ENCODE measurements at places on chromosomes 12 and 14.

DNA sequence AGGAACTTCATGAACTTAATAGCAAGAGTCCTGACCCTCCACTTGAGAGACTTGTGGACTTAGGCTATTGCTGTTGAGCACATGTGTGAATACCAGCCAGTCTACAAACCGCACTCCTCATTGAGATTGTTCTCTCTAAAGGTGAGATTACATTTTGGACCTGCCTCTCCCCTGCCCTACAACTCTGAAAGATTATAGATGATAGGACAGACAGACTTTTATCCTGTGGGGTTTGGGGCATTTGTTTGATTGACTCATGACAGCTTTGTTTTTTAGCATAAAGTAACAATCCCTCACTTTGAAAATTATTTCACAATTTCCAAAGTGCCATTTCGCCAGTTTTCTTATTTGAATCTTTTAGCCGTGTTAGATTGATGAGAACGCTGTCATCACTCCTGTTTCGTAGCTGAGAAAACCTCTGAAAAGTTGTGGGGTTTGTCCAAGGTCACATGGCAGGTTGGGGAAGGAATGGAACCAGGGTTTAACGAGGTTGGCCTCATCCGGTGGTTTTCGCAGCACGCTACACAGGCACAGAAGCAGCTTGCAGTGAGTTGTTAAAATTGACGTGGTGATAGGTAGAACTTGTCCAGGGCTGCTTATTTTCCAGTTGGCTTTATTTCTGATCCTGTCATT, 836 bp downstream of the EVL start:
- DNase-seq: peak; percentile 71

GRCh38 chr12:68403296-68403695, 71.1 kb upstream of the MDM1 start:
- no peak for DNase-seq

DNA sequence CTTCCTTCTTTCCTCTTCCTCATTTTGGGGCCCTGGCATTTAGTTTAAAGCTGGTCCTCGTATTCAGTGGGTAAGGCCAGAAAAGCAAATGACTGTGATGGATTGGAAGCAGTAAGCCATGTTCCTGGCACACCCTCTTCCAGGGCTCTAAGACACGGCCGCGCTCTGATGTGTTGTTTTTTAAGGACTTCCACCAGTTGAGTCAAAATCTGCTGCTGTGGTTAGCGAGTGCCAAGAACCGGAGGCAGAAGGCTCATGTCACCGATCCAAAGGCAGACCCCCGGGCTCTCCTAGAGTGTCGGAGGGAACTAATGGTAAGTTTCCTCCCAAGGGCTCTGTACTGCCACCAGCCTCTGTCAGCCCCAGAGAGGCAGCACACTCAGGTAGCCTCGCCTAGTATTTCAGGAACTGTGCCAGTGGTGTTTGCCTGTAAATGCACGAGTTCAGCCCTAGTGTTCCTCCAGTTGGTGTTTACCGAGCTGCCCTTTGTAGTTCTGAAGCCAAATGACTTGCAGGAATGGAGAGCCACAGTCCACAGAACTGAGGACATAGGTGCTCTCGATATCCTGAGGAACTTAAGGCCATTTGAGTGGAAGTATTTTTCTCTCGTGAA, 72.7 kb downstream of the ESR2 start:
- DNase-seq: no peak

- DNase-seq: no peak
Observed at GRCh38 chr12:63985456-63985855, 141.0 kb downstream of the SRGAP1 start.

GRCh38 chr12:113041560-113041959, 15.0 kb upstream of the DTX1 start:
- no peak for DNase-seq

DNA sequence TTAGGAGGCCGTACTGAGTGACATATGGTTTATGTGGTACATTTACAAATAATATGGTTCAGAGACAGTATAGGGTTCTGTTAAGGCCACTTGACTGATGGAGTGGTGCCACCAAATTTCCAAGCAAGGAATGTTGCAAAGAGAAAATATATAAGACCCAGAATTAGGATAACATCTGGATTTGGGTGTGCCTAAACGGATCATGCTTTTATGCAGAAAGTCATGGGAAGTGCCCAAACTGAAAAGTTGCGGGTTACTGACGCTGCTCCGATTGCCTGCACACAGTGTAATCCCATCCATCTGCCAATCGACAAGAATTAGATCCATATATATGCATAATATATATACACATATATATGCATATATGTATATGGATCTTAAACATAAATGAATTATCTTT, 138.4 kb upstream of the DCN start:
- DNase-seq: no peak

DNA sequence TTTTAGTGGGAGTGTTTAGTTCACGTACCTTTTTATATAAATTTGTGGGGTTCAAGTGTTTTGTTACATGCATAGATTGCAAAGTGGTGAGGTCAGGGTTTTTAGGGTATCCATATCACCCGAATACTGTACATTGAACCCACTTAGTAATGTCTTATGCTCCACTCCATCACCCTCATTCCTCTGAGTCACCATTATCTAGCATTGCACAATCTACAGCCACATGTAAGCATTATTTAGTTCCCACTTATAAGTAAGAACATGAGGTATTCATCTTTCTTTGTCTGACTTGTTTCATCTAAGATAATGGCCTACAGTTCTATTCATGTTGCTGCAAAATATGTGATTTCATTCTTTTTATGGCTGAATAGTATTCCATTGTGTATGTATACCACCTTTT, 583.7 kb upstream of the LRFN5 start:
- DNase-seq: no peak

DNA sequence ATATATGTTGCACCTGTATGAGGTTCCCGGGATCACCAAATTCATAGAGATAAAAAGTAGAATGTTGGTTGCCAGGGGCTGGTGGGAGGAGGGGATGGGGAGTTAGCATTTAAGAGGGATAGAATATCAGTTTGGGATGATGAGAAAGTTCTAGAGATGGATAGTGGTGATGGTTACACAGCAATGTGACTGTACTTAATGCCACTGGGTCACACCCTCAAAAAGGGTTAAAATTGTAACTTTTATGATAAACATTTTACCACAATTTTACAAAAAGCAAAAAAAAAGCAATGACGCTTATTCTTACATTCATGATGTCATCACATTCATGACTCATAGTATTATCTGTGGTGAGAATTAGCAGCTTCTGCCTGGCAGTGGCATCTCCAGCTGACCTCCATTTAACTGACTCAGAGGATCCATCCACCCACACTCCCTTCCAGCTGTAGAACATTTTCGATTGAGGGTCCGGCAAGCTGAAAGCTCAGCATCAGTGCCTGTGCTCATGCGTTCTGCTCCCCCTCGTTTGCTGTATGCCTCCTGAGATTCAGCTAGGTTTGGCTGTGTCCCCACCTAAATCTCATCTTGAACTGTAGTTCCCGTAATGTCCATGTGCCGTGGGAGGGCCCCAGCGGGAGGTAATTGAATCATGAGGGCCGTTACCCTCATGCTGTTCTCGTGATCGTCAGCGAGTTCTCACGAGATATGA, 64.8 kb upstream of the TMEM260 start:
- no peak for DNase-seq

DNA sequence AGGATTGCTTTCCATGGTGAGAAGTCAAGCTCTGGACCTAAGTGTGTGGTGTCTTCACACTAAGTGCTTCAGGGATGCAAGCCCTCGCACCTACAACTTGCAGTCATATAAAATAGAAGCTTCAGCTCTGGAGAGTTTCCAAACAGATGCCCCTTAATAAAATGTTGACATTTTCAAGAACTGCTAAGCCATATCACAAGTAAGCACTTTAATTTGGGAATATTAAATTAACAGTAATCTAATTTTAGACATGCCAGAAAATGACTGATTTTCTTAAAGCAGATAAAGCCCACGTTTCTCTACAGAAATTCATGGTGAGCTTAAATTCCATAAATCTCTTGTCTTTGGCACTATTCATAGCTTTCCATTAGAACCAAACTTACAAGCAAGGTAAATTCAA, 600.1 kb upstream of the FLRT2 start:
- no peak for DNase-seq

- no peak for DNase-seq
Observed at GRCh38 chr12:6745741-6746525, 7.0 kb downstream of the MLF2 start.

DNA sequence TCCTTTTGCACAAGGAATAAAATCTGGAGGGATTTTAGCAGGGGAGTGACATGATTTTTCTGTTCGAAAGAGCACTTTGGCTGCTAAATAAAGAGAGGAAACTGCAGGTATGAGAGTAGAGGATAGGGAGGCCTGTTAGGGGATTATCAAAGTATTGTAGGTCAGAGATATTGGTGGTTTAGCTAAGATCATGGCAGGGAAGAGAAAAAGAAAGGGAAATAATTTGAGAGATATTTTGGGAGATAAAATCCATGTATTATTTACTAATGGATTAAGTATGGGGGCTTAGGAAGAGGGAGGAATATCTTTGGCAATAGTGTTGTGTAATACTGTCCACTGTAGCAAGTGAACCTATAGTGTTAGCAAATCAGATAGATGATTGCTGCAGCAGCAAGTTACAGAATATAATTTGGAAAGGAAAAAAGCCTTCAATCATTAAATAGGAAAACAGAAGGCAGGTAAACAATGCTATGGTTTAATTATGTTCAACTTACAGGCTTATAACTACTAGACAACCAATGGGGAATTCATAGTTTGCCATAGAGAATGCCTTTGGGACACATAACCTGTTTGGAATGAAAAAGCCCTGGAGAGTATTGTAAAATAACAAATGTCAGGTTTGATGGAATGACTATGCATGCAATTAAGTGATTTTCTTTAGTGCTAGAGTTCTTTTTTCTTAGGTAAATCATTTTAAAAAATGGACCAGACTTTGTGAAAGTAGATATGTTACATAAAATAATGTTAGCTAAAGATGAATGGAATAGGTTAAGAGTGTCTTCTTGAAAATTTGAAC, 50.5 kb downstream of the ADIPOR2 start:
- DNase-seq: no peak

GRCh38 chr14:105053421-105053820, 11.8 kb downstream of the GPR132 start:
- no peak for DNase-seq

DNA sequence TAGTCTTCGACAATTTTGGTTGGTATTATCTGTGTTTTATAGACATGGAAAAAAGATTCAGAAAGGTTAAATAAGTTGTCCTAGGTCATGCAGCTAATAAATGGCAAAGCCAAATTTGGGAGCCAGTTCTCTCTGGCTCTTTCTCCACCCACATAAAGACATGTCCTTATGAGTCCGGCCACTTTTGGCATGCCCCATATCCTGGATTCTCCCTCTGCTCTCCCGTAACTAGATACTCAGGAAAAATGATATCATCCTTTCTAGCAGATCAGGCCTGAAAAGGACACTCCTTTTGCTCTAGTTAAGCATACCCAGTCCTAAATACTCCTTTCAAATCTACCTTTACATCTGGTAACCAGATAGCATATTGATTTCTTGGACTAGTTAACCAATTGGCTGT, 64.4 kb downstream of the TTLL5 start:
- no peak for DNase-seq

DNA sequence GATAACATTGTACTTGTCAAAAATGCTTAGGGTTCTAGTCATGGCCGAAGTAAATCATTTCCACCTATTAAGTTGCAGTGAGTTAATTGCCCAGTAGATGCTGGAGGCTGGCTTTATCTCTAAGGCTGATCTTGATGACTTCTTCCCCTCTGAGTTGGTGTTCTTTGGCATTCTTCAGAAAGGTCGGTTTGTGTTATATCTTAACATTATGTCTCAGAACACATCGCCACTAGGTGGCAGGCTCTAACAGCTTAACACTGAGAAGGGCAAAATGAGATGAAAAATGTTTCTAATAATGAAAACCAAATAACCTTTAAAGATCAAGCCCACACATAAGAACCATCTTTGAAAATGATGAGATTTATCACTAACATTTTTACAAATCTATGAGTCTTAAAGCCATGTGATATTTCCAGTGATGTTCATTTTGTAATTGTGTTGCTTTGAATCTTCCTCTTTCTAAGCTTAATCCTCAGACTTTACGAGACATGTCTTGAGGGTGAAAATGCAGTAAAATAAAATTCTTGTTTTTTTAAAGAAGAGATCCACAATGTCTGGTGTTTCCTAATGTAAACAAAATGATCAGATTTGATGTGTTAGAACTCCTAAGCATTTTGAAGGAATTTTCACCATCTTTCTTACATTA, 28.6 kb downstream of the SUDS3 start:
- peak; percentile 50 for DNase-seq

DNA sequence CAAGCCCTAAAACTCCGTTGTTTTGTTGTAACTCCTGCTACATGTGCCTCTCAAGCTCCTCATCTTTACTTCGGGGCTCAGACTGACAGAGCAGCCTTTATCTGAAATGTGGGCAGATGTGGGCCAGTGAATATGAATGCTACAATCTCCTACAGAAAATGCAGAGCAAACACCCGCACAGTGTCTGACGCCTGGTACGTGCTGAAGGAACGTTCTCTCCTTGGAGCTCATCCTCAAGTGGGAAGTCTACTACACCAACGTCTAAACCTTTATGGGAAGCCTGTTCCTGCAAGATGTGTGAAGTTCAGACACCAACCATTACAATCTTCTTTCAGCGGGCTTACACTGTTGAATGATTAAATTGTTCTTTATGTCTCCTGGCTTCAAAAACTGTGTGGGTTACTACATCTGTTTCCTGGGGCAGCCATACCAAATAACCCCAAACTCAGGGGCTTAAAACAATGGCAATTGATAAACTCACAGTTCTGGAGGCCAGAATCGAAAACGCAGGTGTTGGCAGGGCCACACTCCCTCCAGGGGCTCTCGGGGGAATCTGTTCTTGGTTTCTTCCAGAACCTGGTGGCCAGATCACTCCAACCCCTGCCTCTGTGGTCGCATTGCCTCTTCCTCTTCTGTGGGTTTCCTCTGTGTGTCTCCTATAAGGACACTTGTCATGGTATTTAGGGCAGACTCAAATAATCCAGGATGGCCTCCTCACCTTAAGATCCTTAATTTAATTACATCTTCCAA, 179.7 kb upstream of the PLXNC1 start:
- no peak for DNase-seq

DNA sequence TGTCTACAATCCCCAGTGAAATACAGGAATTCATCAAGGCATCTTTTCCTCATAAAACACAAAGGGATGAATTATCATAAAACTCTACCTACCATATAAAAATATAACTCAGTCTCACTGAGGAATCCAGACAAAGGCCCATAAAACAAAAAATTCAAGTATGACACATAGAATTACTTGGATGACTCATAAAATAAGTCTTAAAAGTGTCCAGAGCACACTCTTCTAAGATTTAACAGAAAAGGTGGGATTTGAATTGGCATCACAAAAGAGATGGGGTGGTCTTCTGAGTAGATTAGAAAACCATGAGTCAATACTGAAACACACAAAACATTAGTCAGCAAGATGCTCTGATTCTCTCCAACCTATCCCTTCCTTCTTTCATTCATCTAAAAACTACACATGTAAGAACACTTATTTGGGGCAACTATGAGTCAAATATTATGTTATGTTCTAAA, 202.7 kb upstream of the GARIN6 start:
- no peak for DNase-seq

GRCh38 chr14:69682621-69683263, 71.3 kb downstream of the SUSD6 start:
- no peak for DNase-seq

All from effector CD4-positive, alpha-beta T cell (primary cell).